ENCODE measurements at places on chromosomes 7 and 10.

GRCh38 chr7:105802604-105803428, 73.6 kb downstream of the ATXN7L1 start:
- no peak for DNase-seq

GRCh38 chr10:12757351-12757750, 244.2 kb downstream of the CCDC3 start:
- no peak for DNase-seq

- no peak for DNase-seq
Observed at GRCh38 chr10:9331583-9332008, 1277.1 kb downstream of the GATA3 start.

DNA sequence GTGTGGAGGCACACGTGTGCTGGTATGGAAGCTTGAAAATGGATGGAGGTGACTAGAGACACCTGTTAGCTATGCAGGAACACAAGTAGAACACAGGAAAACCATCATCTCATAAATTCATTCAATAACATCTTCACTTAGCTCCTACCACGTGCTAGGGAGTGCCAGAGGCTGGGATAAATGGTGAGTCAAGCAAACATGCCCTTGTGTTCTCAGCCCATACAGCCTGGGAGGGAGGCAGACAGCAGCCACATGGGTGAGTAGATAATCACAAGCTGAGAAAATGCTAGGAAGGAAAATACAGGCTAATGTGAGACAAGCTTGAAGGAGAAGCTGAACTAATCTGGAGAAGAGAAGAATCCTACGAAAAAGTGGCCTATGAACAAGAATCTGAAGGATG, 468.0 kb upstream of the ZMIZ1 start:
- no peak for DNase-seq

DNA sequence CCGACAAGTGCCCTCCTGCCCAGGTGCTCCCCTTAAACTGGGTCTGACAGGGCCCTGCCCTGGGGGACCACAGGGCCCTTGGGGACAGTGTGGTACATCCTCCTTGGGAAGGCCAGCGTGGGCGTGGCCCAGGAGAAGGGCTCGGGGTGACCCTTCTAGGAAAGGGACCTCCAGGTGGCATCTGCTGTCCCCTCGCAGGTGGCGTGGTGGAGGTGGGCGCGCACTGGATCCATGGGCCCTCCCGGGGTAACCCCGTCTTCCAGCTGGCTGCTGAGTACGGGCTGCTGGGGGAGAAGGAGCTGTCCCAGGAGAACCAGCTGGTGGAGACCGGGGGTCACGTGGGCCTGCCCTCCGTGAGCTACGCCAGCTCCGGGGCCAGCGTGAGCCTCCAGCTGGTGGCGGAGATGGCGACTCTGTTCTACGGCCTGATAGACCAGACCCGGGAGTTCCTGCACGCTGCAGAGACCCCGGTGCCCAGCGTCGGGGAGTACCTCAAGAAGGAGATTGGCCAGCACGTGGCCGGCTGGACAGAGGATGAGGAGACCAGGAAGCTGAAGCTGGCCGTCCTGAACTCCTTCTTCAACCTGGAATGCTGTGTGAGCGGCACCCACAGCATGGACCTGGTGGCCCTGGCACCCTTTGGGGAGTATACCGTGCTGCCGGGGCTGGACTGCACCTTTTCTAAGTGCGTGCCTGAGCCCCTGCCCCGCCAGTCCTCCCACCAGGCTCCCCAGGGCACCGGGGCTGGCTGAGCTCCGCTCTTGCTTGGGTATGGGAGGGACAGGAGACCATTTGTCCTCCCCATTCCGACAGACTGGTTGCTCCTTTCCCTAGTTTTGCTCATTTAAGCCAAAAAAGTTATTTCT, 972 bp downstream of the PAOX start:
- peak; percentile 66 for DNase-seq

GRCh38 chr7:51240868-51241267, 75.7 kb downstream of the COBL start:
- no peak for DNase-seq

DNA sequence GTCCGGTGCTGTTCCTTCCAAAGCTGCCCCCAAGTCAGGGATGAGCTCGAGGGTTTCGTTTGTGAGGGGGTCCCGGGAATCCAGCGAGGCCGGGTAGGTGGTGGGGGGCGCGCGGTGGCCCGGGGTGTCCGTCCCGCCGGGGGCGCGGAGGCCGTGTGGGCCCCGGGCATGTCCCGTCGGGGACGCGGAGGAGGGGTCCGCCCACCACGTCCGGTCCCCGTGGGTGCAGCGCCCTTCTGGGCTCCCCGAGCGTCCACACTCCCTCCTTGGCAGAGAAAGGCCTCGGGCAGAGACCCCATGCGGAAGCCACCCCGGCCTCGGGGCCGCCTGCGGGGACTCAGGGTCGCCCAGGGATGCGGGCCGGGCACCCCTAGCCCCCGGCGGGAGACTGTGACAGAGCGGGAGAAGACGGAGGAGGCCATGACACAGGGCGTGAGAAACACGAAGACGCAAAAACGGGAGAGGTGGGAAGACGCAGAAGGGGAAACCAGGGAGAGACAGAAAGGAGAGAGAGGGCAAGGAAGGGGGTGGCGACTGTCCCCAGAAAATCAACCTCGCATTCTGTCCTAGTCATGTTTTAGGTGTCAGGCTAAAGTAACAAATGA, 640 bp upstream of the ZNF425 start:
- DNase-seq, result peak; percentile 92

DNA sequence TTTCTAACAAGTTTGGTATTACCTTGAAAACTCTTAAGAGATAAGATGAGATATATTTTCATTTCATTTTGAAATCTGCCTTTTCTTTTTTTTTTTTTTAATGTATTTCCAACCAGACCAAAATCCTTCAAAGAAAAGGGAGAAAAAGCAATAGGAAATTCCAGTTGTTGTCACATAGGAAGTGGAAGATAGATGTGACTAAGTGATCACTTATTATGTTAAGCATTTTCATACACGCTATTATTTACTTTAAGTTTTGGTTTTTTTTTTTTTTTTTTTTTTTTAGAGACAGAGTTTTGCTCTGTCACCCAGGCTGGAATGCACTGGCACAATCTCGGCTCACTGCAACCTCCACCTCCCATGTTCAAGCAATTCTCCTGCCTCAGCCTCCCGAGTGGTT, 197.2 kb upstream of the FRMD4A start:
- no peak for DNase-seq

DNA sequence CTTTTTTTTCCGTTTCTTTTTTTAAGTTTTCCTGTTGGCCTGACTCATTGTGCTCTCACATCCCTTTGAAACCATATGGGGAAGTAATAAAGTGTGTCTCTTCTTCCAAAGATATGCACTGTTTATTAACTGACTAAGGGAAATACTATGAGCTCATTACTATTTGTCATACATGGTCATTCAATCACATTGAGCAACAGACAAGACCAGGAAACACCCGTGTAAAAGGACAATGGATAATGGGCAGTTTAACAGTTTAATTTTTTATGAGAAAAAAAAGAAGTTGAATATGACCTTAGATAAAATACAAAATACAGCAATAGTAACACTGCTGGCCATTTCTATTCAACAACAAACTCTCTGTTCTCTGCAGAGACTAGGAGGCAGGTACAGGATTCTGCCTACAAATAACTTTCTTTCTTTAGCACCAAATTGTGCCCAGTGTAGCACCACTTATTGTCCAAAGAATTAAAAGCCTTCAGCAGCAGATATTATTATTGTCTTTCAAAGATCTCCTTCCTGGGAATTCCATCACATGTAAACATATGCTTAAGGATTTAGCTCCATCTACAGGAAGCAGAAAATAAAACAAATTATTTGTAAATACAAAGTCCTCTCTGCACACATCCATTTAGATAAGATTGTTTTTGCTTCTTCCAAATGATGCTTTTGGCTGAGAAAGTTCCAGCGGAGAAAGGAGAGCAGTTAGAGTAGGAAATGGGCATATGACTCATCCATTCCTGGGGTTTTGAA, 55.0 kb upstream of the AKR1E2 start:
- DNase-seq, result no peak

DNA sequence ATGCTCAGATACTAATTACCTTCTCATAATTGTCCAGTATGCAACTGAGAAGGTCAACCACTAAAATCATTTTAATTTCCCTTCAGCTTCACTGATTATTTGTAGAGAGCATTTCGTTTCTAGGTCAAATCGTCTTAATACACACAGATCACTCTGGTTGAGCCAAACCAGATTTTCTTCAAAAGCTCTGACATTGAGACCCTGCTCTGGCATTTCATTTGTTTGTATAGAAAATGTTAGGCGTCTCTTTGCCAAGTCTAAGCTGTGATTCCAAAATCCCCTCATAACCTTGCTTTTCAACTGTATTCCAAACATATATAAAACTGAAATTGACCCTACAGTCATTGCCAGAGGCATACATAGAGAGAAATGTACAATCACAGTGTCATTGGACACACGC, 520.0 kb downstream of the CNTNAP2 start:
- DNase-seq, result no peak

- no peak for DNase-seq
Observed at GRCh38 chr10:91036807-91037411, 116.0 kb upstream of the ANKRD1 start.

DNA sequence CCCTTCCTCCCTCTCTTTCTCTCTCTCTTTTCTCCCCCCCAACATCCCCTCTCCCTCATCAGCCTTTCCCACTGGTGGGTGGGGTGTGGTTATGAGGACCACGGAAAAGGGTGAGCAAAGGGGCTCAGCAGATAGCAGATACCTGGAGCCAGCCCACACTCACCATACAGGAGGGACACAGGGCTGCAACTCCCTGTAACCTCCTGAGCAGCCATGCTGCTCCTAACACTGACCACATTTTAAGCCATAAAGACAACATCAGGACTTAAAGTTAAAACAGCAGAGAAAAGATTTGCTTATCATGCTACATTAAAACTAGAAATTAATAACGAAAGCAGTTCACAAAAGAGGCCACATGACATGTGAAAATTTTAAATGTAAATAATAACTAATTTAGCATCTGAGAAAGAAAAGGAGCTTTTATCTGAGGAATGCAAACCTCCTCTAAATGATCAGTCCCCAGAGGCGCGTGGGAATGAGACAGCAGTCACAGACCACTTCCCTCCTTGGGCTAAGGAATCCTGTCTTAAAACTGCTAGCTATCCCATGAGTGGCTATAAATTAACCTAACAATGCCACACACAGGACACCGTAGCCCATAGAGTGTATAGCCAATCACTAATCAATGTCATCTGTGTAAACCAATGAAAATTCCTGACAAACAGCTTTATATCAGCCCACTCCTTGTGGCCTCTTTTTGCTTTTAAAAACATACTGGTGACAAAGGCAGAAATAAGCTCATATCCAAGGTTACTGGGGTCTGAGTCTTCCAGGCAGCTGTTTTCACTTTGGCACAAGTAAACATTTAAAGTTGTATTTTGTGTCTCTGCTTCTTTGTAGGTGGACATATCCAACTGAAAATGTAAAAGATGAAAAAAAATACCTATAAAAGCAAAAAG, 33.3 kb downstream of the PKD1L1 start:
- DNase-seq, result no peak

DNA sequence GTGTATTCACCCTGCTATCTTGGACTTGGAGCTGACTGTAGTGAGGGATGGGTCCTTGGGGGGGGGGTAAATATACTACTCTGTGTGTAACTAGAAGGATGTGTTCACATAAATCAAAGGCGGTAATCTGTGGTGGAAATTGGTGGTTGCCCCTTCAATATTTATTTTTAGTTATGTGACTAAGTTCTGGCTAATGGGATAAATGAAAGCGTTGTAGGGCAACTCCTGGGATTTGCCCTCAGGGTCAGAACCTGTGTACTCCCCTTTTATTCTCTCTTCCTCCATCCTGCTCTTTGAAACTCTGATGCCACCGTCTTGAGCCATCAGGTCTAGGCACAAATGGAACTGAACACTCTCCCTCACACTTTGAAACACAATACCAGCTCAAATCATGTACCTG, 24.3 kb upstream of the ST7 start:
- DNase-seq, result no peak

DNA sequence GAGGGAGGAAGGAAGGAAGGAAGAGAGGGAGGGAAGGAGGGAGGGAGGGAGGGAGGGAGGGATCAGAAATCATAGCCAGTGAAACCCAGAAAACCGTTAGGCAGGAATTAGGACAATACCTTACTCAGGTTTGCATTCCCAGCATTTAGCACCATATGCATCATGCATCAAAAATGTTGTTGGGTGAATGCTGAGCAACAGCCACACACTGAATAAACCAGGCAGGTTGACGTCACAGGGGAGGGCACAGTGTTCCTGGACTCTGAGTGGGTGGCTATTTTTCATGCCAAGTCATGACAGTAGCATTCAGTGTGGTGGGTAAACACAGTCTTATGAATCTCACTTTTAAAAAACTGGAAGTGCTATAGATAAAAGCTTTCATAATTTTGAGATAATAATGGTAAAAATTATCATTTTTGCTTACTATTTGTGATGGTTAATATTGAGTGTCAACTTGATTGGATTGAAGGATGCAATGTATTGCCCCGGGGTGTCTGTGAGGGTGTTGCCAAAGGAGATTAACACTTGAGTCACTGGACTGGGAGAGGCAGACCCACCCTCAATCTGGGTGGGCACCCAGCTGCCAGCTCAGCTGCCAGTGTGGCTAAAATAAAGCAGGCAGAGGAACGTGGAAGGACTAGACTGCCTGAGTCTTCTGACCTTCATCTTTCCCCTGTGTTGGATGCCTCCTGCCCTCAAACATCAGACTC, 199.1 kb upstream of the PRKCQ start:
- DNase-seq, result peak; percentile 40

DNA sequence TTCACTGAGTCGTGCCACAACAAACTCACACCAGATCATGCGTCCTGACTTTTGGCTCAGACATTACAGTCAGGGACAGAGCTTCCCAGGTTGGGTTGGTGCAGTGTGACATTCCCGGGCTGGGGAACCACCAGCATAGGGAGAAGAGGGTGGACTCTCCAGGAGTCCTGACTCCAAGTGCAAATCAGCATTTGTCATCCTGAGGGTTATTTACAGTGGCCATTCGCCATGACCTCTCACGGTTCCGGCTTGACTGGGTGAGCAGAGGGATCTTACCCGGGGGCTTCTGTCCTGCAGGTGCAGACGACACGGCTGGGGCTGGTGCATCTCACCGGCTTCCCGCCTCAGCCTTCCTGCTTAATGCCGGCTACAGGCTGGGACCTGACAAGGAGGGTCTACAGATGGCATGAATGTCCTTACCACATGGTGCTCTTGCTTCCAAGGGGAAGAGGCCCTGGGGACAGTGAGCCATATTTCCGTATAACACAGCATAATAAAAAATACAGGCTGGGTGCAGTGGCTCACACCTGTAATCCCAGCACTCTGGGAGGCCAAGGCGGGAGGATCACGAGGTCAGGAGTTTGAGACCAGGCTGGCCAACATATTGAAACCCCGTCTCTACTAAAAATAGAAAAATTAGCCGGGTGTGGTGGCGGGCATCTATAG, 12.5 kb upstream of the INTS1 start:
- no peak for DNase-seq

- DNase-seq, result no peak
Observed at GRCh38 chr10:13984647-13985155, 346.0 kb downstream of the FRMD4A start.

- no peak for DNase-seq
Observed at GRCh38 chr7:42750172-42750571, 161.7 kb downstream of the C7orf25 start.

DNA sequence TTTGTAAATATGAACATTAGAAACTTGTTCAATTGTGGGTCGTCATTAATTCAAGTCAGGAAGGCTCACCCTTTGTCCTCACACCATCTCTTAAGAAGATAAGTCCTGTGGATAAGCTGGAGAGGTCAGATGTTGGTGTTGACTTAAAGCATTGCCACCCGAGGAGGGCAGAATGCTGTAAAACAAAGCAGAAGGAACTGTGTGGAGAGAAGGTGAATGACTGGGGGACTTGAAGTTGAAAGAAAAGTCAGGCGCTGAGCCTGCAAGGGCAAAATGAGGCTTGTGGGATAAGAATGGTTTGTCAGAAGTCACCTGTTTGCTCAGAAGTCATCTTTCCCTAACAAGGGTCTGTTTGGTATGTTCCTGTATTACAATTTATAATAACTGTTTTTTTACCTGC, 9.1 kb downstream of the RPA3 start:
- no peak for DNase-seq

Data from activated CD4-positive, alpha-beta T cell treated with anti-CD3 and anti-CD28 coated beads, Interleukin-2, amount 10 ng/mL, durations not matched to agents 24 days and 14 days (primary cell).